ENCODE measurements at places on chromosomes 16 and 17.

GRCh38 chr17:27384726-27385125 is 71.5 kb upstream of the KSR1 start:
- H3K36me3 ChIP-seq: no peaks in the 10 kb centered on the region
- no peak overlapping the region for H3K27ac ChIP-seq
- no peak for DNase-seq
- H3K27me3 ChIP-seq: no peaks in the 10 kb centered on the region
- no peak overlapping the region for H3K4me3 ChIP-seq

DNA sequence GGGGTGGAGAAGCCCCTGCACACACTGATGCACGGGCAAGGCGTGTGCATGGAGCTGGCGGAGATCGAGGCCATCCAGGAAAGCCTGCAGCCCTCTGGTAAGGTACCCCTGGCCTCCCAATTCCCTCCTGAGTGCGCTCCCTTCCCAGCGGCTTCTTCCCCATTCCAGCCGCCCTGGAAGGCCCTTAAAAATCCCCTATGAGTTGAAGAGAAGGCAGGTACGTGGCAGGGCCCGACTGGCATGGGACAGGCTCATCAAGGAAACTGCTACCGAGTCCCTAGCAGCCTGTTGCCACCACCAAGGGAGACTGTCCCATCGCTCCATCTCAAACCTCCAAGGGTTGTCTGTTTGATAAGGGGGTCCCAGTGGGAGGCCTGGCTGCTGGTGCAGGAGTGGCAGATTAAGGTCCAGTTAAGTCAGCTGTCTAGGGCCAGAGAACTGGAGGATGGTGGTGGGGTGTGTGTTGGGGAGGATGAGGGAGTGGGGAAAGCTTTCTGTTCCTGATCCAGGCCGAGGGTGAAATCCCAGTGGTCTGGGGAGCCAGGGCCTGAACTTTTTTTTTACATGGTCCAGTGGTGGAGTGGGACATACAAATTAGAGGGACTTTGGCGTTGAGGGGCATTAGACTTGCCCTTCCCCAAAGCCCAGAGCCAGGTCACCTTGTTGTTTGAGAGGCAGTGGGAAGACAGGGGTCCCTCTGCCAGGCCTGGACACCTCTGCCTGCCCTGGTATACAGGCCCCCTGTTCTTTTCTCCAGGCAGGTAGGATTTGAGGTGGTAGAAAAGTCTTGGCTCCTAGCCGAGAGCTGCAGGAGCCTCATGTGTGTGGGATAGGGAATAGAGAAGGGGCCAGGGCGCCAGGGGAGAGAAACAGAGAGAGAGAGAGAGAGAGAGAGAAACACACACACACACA is 994 bp downstream of the IGFBP4 start:
- DNase-seq: no peak

GRCh38 chr17:47973541-47973940 is 2.6 kb downstream of the CDK5RAP3 start:
- no peak overlapping the region for H3K4me3 ChIP-seq
- H3K4me1 ChIP-seq: peaks cover 18% of the 10 kb centered on the region
- DNase-seq: no peak
- H3K27ac ChIP-seq: no peak overlapping the region

DNA sequence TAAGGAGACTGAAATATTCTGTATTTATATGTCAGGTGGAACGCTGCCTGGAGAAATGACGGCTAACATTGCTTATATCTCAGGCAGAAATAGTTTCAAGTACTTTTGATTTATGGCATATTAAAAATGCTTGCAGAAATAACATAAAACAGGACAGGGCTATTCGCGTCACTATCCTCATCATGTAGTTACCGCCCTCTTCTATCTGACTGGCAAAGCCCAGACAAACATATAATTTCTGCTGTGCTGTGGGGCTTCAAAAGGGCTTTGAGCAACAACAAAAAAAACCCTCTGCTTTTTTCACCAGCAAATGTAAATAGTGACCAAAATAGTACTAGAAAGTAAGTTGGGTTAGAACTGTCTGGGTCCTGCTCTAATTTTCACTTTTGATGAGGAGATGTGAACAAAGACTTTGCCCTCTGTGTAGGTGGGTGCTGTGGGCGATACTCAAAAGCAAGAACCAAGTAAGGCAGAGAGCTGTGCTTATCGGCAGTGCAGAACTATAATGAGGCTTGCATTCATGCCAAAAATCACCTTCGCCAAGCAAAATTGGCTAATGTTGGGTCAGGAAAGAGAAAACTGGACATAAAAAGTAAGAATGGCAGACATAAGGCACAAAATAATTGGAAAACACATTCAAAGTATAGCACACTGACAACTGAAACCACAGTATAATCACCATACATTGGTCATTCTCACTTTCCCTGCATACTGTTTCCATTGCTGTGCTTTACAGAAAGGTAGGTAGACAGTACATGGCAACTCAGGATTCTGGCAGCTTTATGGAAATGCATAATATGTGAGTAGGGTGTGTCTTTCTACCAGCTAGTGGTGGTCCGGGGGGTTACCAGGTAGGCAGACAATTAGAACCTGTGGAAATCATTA is 151.2 kb upstream of the AXIN2 start:
- H3K36me3 ChIP-seq: no peaks in the 10 kb centered on the region
- no peaks in the 10 kb centered on the region for H3K4me1 ChIP-seq
- no peak for DNase-seq
- H3K27me3 ChIP-seq: no peaks in the 10 kb centered on the region
- H3K4me3 ChIP-seq: no peak overlapping the region
- H3K27ac ChIP-seq: no peak overlapping the region

Data from gastrocnemius medialis (tissue), 4 donors.